ENCODE measurements at places on chromosomes 1 and 21. TPM values are rescaled to one million over a fixed set of nuclear protein-coding genes. Genes with fewer than 3 reads are reported as not detected.

DNA sequence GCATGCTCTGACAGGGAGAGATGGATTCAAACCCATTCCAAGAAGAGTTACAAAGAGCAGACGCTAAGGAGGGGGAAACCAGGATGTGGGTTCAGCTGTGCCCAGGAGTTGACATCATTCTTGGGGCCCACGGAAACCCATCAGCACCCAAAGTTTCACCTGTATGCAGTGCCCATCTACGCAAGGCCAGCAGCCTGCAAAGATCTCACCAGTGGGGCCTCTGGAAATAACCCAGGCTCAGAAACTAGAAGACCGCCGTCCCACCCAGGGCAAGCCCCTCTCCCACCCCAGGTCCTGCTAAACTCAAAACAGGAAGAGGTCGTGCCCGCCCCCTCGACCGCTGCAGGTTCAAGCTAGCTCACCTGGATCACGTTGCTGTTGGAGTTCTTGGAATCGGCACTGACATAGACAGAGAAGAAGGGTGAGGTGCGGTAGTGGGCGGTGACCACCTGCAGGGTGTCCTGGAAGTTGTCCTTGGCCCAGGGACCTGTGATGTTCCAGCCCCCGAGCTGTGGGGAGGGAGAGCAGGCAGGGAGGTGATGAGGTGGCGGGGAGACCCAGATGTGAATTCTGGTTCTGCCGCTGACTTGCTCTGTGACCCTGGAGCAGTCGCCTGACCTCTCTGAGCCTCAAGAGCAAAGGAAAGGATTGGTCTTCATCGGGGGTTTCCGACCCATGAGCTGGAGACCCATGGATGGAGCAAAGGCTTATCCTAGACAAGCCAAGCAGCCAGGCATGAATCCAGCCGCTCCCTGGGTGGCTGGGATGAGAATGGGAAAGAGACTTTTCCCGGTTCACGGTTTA, 31.7 kb downstream of the ECE1 start:
- no peak for DNase-seq

GRCh38 chr1:111990026-111990877, 784 bp upstream of the KCND3 start:
- DNase-seq, result no peak

- no peak for DNase-seq
Measured at GRCh38 chr1:247429496-247429895, 13.5 kb downstream of the NLRP3 start.

The PEAR1 gene
- 18.1 TPM for polyA plus RNA-seq

DNA sequence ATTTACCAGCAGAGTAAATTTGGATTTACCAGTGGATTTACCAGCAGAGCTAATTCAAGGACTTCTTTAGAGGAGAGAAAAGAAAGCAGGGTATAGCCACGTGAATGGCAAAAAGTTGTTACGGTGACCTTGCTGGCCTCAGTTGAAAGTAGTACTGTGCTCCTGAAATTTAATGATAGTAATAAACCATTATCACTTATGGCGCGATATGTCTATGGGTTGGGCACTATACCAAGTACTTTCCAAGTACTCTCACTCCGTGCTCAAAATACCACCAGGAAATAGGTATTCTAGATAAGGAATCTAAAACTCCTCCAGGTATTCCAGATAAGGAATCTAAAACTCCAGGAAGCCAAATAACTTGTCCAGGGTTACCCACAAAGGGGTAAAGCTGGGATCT, 35.8 kb downstream of the SLC44A3 start:
- no peak for DNase-seq

DNA sequence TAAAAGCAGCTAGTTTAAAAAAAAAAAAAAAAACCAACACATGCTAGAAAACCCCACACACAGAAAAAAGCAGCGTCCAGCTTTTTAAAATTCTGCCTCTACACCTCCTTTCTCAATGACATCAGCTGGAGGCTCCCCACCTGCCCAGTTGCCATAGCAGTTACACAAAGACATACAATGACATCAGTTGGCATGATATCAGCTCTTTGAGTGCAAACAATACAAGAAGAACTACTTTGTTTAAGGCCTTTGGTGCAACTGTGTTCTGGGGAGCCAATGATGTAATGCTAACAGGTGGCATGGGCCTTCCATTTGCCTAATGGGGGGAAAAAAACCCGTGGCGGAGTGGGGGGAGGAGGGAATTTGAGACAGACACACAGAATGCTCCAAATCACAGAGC, 32.9 kb downstream of the DUSP10 start:
- no peak for DNase-seq

The OXCT2 gene
- 0.15 TPM for polyA plus RNA-seq

- DNase-seq, result no peak
Measured at GRCh38 chr1:4932311-4933030, 278.1 kb downstream of the AJAP1 start.

DNA sequence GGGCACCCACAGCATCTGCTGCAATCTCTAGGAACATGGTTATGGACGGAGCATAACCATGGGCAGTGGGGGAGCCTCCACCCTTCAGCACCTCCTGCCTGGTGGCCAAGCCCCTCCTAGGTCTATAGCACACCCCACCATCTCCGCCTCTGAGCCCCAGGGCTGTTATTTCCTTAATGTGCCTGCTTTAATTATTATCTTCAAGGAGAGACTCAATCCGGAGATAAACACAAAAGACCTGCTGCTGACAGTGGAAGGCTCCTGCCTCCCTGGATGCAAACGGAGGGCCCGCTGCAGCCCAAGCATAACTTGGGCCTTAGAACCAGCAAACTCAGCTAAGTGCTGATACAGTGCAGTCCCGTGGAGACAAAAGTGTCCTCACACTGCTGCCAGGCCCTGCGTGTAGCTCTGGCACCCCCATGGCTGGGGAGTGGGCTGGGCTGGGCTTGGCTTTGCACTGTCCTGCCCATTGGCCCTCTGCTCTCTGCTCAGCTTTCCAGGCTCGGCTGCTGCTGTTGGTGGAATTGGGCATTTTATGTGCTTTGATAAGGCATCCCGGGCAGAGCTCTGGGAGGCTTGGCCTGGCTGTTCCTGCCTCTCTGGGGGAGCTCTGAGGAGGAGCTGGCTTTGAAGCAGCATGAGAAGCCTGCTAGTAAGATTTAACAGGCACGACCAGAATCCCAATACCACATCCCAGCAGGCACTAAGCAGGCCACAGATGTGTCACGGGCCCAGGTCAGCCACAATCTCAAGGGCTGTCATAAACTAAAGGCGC, 620.2 kb downstream of the PTPRU start:
- no peak for DNase-seq

GRCh38 chr1:204703826-204704612, 18.5 kb upstream of the LRRN2 start:
- no peak for DNase-seq

The KCNK2 gene
- 2.9 TPM for polyA plus RNA-seq

GRCh38 chr21:44329086-44329889, 9.9 kb downstream of the CFAP410 start:
- no peak for DNase-seq

DNA sequence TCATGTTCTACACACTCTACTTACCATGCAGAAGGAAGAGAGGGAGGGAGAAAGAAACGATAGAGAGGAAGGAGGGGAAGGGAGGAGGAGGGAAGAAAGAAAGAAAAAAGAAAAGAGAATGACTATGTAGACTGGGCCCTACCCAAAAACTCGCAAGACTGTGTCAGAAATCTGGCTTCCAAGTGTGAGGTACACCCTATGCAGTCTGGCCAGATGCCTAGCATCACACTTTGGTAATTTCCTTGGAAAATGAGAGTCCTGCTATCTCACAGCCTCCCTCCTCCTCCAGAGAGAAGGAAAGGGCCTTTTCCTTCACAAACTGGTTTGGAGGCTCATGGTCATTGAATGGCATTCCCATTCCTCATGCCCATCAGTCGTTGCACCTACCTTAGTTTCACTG, 86.4 kb upstream of the LRRC8D start:
- DNase-seq, result no peak

- DNase-seq, result no peak
Measured at GRCh38 chr1:55575571-55576279, 360.6 kb upstream of the USP24 start.

DNA sequence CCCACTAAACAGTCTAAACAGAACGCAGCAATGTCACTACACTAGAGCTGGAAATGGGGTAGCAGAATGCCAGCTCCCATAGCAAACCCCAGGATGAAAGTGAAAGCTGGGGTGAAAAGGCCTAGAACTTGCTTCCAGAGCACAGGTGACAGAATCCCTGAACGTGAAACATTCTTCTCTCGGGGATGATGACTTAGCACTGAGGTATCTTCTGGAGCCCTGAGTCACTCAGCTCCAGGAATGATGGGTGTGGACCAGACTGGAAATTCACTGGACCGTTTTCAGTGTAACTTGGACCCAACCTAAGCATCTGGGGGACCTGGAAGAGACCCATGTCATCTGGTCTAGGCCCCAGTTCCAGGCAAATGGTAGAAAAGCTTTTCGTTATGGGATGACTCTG, 108.9 kb downstream of the CDC7 start:
- DNase-seq, result no peak

DNA sequence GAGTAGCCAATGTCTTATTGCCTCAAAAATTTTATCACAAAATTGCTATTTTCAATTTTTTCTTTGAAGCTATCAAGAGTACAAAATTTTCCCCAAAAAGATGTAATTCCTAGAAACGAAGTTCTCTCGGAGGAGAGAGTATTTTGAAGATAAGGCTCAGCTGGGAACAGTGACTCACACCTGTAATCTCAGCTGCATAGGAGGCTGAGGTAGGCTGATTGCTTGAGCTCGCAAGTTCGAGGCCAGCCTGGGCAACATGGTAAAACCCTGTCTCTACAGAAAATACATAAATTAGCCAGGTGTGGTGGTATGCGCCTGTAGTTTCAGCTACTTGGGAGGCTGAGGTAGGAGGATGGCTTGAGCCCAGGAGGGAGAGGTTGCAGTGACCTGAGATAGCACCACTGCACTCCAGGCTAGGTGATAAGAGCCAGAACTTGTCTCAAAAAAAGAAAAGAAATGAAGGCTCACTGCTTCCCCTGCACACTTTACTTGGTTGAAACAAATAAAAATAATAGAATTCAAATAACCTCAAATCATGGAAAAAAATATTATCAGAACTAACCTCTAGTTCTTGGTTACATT, 22.2 kb downstream of the TUT4 start:
- DNase-seq, result no peak

- no peak for DNase-seq
Measured at GRCh38 chr21:36481639-36482038, 1.7 kb upstream of the CLDN14 start.

The UMODL1 gene
- 0.08 TPM for polyA plus RNA-seq

The PRSS38 gene
- not detected for polyA plus RNA-seq

The TTC22 gene
- 8.6 TPM for polyA plus RNA-seq

DNA sequence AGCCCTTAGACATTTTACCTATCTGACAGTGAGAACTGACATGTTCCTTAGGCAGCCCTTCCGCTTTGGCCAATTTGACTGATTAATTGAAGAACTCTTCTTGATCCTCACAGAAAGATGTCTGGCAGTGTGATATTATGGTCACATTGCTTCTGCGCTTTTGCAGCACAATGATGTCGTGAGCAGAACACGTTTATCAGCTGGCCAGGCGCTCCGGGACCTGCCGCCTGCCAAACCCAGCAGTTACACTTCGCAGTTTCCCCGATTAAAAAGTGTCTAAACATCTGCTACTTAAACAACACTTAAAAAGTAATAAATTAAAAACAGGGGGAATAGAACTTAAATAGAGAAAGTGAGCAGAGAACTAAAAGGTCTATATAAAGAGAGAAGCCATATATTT, 103.5 kb upstream of the ETS2 start:
- DNase-seq, result no peak

The SV2A gene
- 7.8 TPM for polyA plus RNA-seq

The GBP6 gene
- polyA plus RNA-seq, result not detected

The LCE2A gene
- not detected for polyA plus RNA-seq

The PLEKHM2 gene
- polyA plus RNA-seq, result 43.0 TPM

The BTG2 gene
- 115 TPM for polyA plus RNA-seq

GRCh38 chr1:4380564-4381168, 273.7 kb upstream of the AJAP1 start:
- no peak for DNase-seq

DNA sequence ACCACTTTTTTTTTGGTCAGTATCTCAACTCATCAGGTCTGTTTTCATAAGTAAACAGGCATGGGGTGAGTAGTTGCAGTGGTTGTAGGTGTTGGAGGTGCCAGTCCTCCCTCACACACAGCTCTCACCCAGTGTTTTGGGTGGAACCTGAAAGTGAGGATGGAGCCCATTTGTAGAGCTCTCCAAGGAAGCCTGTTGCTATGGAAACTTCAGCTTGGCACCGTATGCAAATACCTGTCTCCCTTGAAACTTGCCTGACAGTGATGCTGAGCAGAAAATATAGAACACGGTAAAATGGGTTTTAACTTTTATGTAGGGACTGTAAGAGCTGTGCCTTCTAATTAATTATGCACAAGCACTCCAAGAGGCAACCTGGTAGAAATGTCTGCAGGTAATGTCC, 214.1 kb downstream of the AJAP1 start:
- DNase-seq, result no peak

The PLA2G2D gene
- not detected for polyA plus RNA-seq

DNA sequence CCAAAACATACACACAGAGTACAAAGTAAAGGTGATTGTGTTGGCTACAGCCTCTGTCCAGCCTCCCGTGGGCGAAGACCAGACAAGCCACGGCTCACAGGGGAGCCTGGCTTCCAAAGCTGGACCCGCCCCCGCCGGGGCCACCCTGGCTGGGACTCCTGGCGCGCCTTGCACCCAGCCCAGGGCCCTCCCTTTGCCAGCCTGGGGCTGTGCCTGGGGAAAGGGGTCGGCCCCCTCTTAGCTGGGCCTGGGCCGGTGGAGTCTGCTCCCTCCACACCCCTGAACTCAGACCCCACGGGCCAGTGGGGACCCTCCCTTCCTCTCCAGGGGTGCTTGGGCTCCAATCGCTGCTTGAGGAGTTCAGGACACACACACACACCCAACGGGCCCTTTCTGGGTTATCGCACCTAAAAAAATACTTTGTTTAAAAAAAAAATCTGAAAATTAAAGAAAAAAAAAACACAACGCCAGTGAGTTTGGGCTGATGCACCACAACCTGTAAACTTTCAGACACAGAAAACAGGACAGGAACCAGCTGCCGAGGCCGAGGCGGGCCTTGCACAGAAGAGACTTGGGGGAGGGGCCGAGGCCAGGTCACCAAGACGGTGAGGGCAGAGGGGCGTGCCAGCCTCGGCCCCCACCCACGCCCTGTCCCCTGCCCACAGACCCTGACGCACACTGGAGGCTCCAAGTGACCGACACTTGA, 56.3 kb downstream of the KCNAB2 start:
- DNase-seq, result no peak

Data from left renal pelvis (tissue), 4 donors.